ENCODE measurements at places on chromosomes 7 and 10.

GRCh38 chr7:46982928-46983327 is 599.0 kb downstream of the TNS3 start:
- no peaks in the 10 kb centered on the region for H3K4me1 ChIP-seq
- H3K27ac ChIP-seq, result no peak overlapping the region
- no peak overlapping the region for H3K4me3 ChIP-seq
- H3K27me3 ChIP-seq, result no peaks in the 10 kb centered on the region
- H3K36me3 ChIP-seq, result no peaks in the 10 kb centered on the region

- no peak overlapping the region for H3K27ac ChIP-seq
- H3K4me3 ChIP-seq, result no peak overlapping the region
- no peak for DNase-seq
Measured at GRCh38 chr7:139619367-139619657, 95.8 kb downstream of the CLEC2L start.

DNA sequence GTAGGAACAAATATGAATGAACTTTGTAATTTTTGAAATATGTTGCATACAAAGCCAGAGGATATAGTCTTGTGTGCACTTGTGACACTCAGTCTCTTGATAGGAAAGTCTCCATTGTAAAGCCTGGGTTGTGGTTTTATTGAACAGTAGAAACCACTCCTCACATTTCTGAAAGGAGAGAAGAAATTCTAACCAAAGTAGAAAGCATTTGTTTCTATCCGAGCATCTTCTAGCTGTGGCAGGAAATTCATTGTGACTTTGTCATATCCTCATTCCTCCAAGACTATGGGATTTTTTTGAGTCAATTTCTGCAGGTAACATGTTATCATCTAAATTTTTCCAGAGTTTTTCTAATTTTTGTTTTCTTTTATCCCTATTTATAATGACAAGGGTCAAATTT is 55.5 kb upstream of the NCF1 start:
- H3K4me3 ChIP-seq, result no peak overlapping the region
- no peaks in the 10 kb centered on the region for H3K4me1 ChIP-seq
- H3K27me3 ChIP-seq, result no peaks in the 10 kb centered on the region
- DNase-seq, result no peak
- H3K27ac ChIP-seq, result no peak overlapping the region

- H3K4me3 ChIP-seq, result no peak overlapping the region
- no peak overlapping the region for H3K27ac ChIP-seq
- no peaks in the 10 kb centered on the region for H3K36me3 ChIP-seq
- H3K4me1 ChIP-seq, result peaks cover 15% of the 10 kb centered on the region
Measured at GRCh38 chr10:101236376-101237080, 7.3 kb upstream of the LBX1 start.

DNA sequence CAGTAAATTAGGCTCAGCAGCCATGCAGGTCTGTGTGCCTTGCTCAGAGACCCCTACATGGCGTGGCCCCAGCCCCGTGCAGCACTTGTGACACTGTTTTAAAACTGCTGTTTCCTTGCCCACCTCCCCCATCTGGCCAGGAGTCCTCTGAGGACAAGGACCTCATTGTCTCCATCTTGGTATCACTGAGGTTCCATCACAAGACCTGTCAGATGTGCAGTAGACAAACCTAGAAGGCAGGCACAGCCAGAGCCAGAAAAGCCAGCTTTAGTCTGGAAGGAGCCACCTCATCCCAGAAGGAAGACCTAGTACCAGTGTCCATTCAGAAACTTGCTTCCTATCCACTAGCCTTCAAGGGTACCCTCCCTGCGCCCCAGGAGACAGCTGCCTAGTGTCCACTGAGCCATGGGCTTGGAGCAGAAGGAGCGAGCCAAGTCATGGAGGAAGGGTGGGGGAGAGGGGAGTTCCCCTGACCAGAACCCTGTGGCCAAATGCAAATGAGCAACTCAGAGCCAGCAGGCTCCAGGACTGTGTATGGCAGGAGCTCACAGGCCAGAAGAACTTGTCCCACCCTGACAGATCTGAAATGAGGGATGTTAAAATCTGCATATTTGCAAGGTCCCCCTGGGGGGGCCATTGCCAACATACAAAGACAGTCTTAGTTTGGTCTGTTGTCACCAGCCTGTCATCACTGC is 176.1 kb downstream of the SH3PXD2A start:
- peaks cover 19% of the 10 kb centered on the region for H3K4me1 ChIP-seq
- H3K36me3 ChIP-seq, result no peaks in the 10 kb centered on the region
- DNase-seq, result peak; percentile 50
- peak overlapping the region; percentile 83 for H3K27ac ChIP-seq

DNA sequence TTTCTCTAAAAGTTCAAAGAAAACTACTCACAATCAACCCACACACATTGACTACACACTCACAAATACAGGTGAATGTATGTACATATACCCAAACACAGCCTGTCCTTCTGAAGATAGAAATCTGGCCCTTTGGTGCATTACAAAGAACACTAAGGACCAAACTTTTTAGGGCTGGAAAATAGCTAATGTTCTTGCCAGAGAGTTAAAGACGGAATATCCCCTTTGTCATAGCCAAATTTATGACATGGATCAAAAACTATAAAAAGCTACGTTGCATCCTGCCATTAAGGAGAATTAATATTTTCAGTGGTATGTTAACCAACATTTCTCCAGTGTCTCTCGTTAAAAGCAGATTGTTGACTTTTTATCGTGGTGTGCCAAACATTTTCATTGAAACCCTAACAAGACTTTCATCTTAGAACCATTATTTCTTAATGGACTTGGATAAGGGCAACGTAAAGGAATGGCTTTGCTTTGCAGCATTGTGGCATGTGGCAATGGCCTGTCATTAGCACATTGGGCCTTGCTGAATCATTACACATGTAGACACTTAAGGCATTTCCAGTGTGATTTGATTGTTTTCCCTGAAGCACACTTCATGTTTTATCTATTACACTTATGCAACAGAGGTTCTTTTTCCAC is 150.9 kb upstream of the MEOX2 start:
- no peak overlapping the region for H3K4me3 ChIP-seq
- H3K27ac ChIP-seq, result no peak overlapping the region
- peaks cover 4% of the 10 kb centered on the region for H3K4me1 ChIP-seq

GRCh38 chr10:6347391-6347951 is 144.7 kb downstream of the PFKFB3 start:
- H3K4me1 ChIP-seq, result no peaks in the 10 kb centered on the region
- H3K36me3 ChIP-seq, result no peaks in the 10 kb centered on the region
- DNase-seq, result no peak
- no peaks in the 10 kb centered on the region for H3K27me3 ChIP-seq
- H3K4me3 ChIP-seq, result no peak overlapping the region

- H3K4me3 ChIP-seq, result no peak overlapping the region
- no peaks in the 10 kb centered on the region for H3K27me3 ChIP-seq
- no peak overlapping the region for H3K27ac ChIP-seq
Measured at GRCh38 chr7:58086871-58087535, 637.0 kb downstream of the ZNF716 start.

- no peak for DNase-seq
- H3K27me3 ChIP-seq, result no peaks in the 10 kb centered on the region
- no peaks in the 10 kb centered on the region for H3K36me3 ChIP-seq
- H3K4me3 ChIP-seq, result no peak overlapping the region
Measured at GRCh38 chr7:115654384-115655214, 376.0 kb downstream of the TFEC start.

GRCh38 chr10:129421399-129422010 is 45.5 kb upstream of the MGMT start:
- no peaks in the 10 kb centered on the region for H3K27me3 ChIP-seq
- no peaks in the 10 kb centered on the region for H3K36me3 ChIP-seq
- H3K4me3 ChIP-seq, result no peak overlapping the region
- H3K27ac ChIP-seq, result no peak overlapping the region
- DNase-seq, result no peak
- H3K4me1 ChIP-seq, result no peaks in the 10 kb centered on the region

GRCh38 chr10:49194212-49194920 is 6.2 kb upstream of the TMEM273 start:
- H3K27me3 ChIP-seq, result no peaks in the 10 kb centered on the region
- peaks cover 6% of the 10 kb centered on the region for H3K4me1 ChIP-seq
- H3K4me3 ChIP-seq, result no peak overlapping the region
- no peaks in the 10 kb centered on the region for H3K36me3 ChIP-seq

- no peak overlapping the region for H3K4me3 ChIP-seq
- no peak for DNase-seq
- no peaks in the 10 kb centered on the region for H3K4me1 ChIP-seq
Measured at GRCh38 chr7:96654630-96655188, 54.9 kb downstream of the SEM1 start.

GRCh38 chr7:1665549-1666316 is 4.3 kb upstream of the ELFN1 start:
- peak overlapping the region; percentile 23 for H3K27ac ChIP-seq
- no peaks in the 10 kb centered on the region for H3K36me3 ChIP-seq
- H3K27me3 ChIP-seq, result peaks cover 93% of the 10 kb centered on the region
- DNase-seq, result no peak

- H3K27me3 ChIP-seq, result no peaks in the 10 kb centered on the region
- no peak overlapping the region for H3K27ac ChIP-seq
- H3K4me3 ChIP-seq, result no peak overlapping the region
- peaks cover 7% of the 10 kb centered on the region for H3K4me1 ChIP-seq
- no peak for DNase-seq
Measured at GRCh38 chr10:6208799-6209235, 6.1 kb downstream of the PFKFB3 start.

DNA sequence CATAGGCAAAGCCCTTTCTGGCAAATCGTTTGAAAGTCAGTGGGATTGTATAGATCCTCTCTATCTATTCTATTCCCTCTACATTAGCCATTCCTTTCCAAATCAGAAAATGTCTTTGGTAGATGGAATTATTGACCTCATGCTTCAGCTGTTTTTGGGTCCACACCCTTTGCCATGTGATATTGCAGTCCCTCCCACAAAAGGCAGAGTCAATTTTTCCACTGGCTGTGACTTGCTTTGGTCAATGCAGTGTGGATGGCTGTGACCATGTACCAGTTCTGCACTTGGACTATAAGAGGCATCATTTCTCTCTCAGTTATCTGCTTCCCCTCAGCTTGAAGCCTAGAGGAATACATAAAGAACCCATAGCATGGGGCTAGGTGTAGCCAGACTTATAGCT is 332.9 kb downstream of the PTEN start:
- no peak overlapping the region for H3K4me3 ChIP-seq
- H3K27ac ChIP-seq, result no peak overlapping the region
- H3K27me3 ChIP-seq, result no peaks in the 10 kb centered on the region
- H3K36me3 ChIP-seq, result no peaks in the 10 kb centered on the region
- DNase-seq, result no peak

DNA sequence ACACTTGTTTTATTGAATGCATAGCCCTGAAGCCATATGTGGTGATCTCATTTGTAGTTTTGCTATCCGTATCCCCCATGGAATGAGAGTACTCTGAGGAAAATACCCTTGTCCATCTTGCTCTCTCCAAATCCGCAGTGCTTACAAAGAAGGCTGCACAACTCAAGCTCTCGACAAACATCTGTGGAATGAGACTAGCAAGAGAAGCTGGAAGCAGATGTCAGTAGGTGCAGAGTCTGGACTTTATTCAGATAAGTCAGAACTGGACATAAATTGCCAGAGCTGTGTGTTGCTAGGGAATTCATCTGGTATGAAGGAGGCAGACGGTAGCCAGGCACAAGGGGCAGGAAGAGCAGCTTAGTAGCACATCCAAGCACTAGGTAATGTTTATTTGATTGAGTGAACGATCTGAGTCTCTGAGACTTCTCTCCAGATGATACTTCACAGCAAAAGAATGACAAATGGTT is 1046.2 kb downstream of the XPNPEP1 start:
- no peaks in the 10 kb centered on the region for H3K36me3 ChIP-seq
- H3K27ac ChIP-seq, result no peak overlapping the region
- H3K4me3 ChIP-seq, result no peak overlapping the region
- no peaks in the 10 kb centered on the region for H3K4me1 ChIP-seq
- no peak for DNase-seq
- no peaks in the 10 kb centered on the region for H3K27me3 ChIP-seq

- peak overlapping the region; percentile 97 for H3K27ac ChIP-seq
- H3K27me3 ChIP-seq, result peaks cover 6% of the 10 kb centered on the region
- H3K4me1 ChIP-seq, result peaks cover 63% of the 10 kb centered on the region
Measured at GRCh38 chr10:95288303-95288702, 2.5 kb downstream of the PDLIM1 start.

DNA sequence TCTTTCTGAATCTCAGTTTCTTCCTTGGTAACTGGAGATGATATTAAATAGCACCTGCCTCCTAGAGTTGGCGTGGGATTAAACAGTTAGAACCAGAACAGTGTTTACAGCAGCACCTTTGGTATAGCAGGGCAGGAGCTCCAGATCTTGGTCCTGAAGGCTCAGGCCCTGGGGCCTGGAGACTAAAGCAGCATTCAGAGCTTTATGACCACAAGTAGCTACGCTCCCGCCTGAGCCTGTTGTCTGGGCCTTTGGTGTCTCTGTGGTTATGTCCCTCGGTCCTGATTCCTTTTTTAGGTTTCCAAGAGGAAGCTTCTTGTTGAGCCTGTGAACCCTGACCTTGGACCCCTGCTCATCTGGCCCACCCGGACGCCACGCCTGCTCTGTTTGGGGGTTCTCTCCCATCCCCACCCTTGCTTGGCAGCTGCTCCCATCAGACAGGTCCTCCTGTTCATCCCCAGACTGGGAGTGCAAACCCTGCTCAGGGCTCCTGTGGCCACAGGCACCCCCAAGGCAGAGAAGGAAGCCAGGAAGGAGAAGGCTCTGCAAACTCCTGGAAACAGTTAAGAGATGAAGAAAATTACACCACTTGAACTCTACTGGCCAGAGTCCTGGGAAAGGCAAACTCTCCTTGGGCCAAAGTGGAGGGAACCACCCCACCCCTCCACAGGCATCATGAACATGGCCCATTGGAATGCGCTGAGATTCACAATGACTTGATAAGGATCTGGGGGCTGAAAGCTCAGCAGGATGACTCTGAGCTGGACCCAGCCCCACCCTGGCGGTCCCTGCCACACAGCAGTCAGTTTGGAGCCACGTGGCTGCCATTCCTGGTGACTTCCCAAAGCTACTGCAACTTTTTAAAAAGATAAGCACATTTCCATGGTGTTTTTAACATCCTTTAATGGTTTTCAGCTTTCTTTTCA is 50.1 kb upstream of the TMEM72 start:
- no peak for DNase-seq
- H3K27me3 ChIP-seq, result peaks cover 6% of the 10 kb centered on the region
- peaks cover 13% of the 10 kb centered on the region for H3K4me1 ChIP-seq

- H3K36me3 ChIP-seq, result peaks cover 16% of the 10 kb centered on the region
- DNase-seq, result no peak
- H3K4me1 ChIP-seq, result no peaks in the 10 kb centered on the region
Measured at GRCh38 chr7:129006636-129007414, 48.1 kb downstream of the TNPO3 start.

DNA sequence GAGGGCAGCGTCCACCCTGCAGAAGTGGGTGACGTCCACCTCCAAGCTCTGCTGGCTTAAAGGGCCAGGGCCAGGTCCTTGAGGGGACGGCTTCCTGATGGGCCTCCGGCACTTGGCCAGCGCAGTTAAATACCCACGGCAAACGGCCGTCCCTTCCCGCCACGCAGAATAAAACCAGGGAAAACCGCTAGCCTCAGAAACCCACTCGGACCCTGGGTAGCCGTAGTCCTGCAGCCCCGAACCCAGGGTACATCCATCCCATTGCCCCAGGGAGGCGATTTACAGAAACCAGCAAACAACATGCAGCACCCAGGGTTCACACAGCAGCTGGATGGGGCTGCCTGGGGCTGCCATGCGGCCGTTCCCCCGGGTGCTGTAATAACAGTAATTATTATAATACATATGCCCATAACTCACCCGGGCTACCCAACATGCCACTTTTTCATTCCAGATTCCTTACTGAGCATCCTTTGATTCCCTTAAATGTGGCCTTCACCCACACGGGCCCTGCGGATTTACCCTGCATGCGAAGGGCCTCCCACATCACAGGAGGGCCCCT is 81.5 kb upstream of the PDGFA start:
- no peaks in the 10 kb centered on the region for H3K36me3 ChIP-seq
- H3K4me3 ChIP-seq, result no peak overlapping the region
- peaks cover 4% of the 10 kb centered on the region for H3K4me1 ChIP-seq
- H3K27me3 ChIP-seq, result no peaks in the 10 kb centered on the region
- DNase-seq, result no peak

- no peak overlapping the region for H3K4me3 ChIP-seq
- no peaks in the 10 kb centered on the region for H3K4me1 ChIP-seq
- H3K27me3 ChIP-seq, result no peaks in the 10 kb centered on the region
- DNase-seq, result no peak
Measured at GRCh38 chr7:68943786-68944185, 654.5 kb upstream of the AUTS2 start.
